ENCODE measurements at places on chromosomes 6 and 20.

DNA sequence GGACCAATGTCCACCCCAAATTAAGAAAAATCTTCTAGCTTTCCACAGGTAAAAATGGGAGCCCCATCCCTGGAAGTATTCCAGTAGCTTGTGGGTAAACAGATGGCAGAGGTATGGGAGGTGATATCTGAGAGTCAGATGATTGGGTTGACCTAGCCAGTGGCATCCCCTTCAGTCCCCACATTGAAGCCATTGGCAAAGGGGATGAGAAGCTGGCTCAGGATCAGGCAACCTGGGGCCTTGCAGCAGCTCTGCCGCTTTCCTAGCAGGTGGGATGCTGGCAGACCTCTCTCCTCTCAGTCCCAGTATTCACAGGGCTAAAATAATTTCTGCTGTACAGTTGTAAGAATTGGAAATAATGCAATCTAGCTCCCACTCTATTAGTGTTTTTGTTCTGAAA is 108.9 kb upstream of the KCNG1 start:
- no peak for DNase-seq

- no peak for DNase-seq
Observed at GRCh38 chr20:15072316-15072715, 734.9 kb upstream of the FLRT3 start.

DNA sequence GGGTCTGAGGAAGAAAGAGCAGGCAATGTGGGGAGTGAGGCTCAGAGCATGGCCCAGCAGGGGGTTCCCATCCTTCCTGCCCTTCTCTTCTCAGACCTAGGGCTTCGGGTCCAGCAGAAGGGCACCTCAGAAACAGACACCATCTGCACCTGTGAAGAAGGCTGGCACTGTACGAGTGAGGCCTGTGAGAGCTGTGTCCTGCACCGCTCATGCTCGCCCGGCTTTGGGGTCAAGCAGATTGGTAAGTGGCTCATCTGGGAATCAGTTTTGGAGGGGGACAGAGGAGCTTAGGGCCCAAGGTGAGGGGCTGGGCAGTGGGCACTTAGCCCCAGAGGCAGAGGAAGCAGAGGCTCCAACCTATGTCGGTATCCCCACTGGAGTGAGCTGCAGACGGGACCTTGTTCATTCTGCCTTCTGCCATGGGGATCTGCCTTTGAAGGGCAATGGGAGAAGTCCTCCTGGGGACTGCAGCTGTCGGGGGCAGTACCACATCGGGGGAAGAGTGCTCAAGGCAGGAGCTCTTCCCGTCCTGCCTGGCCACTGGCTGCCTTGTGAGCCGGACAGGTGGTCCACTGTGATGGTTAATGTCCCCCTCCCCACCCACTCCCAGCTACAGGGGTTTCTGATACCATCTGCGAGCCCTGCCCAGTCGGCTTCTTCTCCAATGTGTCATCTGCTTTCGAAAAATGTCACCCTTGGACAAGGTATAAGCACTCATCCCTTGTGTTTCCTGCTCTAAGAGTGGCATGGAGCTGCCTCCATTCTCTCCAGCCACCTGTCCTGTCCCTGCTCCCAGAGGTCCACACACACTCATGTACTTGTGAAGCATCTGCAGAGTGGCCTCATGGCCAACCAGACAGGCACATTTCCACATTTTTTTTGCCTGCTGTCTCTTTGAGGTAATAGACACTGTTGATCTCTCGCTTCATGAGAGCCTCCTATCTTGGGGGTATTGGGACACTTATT is 4.7 kb downstream of the CD40 start:
- no peak for DNase-seq

- no peak for DNase-seq
Observed at GRCh38 chr6:166830185-166830890, 126.0 kb downstream of the RNASET2 start.

- no peak for DNase-seq
Observed at GRCh38 chr6:147564556-147564955, 56.1 kb downstream of the SAMD5 start.

DNA sequence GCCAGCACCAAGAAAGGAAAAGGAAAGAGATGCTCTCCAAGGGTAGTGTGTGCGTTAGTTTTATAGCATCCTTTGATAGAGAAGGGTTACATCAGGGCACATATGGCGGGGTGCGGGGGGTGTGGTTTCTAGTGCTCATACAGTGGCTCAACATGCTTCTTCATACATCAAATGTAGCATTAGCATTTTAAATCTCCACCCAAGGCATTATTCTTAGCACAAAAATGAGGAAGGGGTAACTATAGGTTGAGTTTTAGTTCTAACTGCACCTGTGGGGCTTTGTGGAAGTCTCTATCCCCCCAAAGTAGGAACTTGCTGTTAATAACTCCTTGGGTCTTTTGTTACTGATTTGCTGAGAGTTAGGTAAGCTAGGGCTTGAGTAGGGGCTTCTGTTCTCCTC is 89.3 kb downstream of the CEP57L1 start:
- DNase-seq: no peak

DNA sequence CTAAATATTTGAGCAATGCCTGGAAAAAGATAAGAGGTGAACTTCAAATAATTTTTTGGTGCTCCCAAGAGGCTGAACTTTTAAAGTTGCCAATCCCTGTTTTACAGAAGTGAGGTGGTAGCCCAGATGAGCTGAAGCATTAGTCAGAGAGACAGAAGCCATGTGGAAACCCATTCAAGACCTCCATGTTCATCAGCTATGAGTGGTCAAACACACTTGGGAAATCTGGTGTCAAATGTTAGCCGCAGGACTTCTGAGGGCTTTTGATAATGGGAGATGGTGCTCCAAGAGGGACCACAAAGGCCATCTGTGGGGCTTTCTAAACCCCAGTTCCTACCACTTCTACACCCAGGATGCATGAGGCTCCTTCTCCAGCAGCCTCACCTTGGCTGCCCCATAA is 77.5 kb upstream of the MRPS10 start:
- no peak for DNase-seq

GRCh38 chr6:20924911-20925543 is 390.8 kb downstream of the CDKAL1 start:
- DNase-seq: no peak

- no peak for DNase-seq
Observed at GRCh38 chr20:10961651-10962288, 288.0 kb upstream of the JAG1 start.

- DNase-seq: no peak
Observed at GRCh38 chr20:49478754-49479689, 3.4 kb downstream of the KCNB1 start.

DNA sequence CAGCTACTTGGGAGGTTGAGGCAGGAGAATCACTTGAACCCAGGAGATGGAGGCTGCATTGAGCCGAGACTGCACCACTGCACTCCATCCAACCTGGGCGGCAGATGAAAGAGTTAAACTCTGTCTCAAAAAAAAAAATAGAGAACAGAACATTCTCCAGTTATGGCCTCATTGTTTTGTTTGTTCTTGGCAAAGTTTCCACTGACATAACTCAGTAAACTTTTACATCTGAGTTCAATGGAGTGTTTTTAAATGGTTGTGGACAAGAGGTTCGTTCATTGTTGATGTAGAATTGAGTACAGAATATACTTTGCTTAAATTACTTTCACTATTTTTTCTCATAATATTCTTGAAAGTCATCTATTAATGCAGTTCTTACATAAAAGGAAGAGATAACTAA is 42.2 kb upstream of the IFNGR1 start:
- no peak for DNase-seq

- peak; percentile 94 for DNase-seq
Observed at GRCh38 chr6:52664186-52664990, 6.5 kb upstream of the TMEM14A start.

- DNase-seq: no peak
Observed at GRCh38 chr6:55968926-55969325, 93.5 kb upstream of the BMP5 start.

GRCh38 chr20:37356961-37357371 is 11.0 kb downstream of the SRC start:
- DNase-seq: no peak

DNA sequence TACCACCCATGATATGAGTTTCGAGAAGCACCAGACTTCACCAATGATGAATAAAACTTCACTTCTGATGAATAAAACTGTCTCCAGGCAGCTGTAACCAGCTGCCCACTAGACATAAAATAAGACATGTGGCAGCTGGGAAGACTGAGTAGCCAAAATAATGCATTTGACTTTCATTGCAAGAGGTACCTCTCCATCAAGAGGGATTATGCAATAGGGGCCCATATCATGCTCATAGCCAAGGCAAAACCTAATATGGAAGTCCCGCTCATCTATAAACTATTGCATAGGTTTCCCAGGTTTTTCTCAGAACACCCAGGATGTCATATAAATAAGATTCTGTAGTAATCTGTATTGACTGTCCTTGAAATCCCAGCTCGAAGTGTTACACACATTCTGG is 155.5 kb downstream of the SIM1 start:
- DNase-seq: no peak

- no peak for DNase-seq
Observed at GRCh38 chr6:169227116-169227515, 26.5 kb downstream of the THBS2 start.

GRCh38 chr6:108592371-108593337 is 31.9 kb downstream of the FOXO3 start:
- peak; percentile 38 for DNase-seq

- no peak for DNase-seq
Observed at GRCh38 chr6:143964674-143965081, 43.4 kb downstream of the PLAGL1 start.

GRCh38 chr20:38304845-38305447 is 990 bp downstream of the BPI start:
- DNase-seq: peak; percentile 15

DNA sequence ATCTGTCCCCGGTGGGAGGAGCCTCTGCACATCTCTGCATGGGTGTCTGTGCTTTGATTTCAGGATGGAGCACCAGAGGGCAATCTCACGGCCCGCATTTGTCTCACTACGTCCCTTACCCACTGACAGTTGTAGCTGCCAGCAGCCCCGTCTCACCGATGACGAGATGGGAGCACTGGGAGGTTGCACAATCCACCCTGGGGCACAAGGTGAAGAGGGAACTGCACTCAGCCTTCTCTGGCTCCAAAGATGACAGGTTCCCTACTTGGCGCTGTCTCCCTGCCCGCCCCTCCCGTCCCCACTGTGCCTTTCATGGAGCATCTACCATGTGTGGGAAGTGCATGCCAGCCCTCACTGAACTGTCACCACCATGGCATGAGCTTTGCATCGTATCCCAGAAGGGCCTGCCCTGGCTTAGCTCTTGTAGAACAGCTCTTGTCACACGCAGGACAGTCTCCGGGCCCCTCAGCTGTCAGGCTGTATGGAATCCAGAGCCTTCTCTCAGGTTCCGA is 99.9 kb upstream of the PMEPA1 start:
- no peak for DNase-seq

DNA sequence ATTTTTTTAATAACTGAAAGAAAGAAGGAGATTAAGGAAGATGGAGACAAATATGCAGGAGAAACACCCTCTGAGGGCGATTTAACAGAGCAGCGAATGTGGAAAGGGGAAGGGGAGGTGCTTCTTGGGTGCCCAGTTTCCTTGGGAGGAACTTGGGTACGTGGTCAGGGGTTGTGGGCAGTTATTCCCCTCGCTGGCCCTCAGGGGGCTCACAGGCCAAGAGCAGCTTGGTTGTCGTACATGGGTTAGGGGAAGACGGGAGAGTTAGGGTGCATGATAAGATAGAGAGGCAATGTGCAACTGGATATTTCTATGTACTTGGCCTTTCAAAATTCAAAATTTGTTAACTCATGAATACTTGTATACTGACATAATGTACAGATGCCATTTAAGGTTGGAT is 7.0 kb upstream of the TUBB2A start:
- DNase-seq: peak; percentile 5

GRCh38 chr20:25005661-25006060 is 13.1 kb upstream of the APMAP start:
- no peak for DNase-seq

GRCh38 chr6:33547499-33547898 is 32.6 kb downstream of the BAK1 start:
- no peak for DNase-seq

- no peak for DNase-seq
Observed at GRCh38 chr6:24255676-24256075, 102.2 kb downstream of the DCDC2 start.

DNA sequence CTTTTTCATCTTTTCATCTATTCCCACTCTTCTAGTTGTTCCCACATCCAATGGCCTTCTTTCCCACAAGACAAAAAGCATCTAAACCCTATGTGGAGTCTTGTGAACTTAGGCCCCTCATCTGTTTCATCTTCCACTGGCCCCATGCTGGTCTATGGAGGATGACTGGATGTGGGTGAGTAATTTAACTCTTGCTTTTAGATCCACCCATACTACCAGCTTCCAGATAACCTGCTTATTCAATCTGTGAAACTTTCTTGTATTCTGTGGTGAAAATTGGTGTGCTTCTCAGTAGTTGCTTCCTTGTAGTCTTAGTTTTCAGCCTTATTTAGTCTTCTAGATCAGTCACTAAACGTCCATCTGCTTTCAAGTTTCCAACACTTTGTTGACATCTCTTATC is 64.9 kb downstream of the OPN5 start:
- no peak for DNase-seq

GRCh38 chr20:63326314-63327230 is 33.6 kb downstream of the COL20A1 start:
- DNase-seq: no peak

- no peak for DNase-seq
Observed at GRCh38 chr20:42085366-42085765, 467.2 kb upstream of the CHD6 start.

DNA sequence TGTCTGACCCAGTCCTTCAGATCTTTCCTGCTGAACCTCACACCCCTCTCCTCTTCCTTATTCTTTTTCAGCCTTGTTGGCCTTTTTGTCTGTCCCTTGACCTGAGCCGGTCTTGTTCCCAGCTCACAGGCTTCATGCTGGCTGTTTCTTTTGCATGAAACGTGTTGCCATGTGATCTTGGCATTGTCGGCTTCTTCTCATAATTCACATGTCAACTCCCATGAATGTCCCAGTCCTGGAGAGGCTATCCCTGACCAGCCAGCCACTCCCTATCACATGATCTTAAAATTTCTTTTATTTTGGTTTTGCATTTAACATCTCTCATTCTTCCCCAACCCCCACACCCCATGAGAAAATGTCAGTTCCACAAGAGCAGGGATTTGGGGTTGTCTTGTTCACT is 131.2 kb upstream of the TSHZ2 start:
- DNase-seq: no peak

- DNase-seq: no peak
Observed at GRCh38 chr6:15344192-15344519, 98.3 kb downstream of the JARID2 start.

DNA sequence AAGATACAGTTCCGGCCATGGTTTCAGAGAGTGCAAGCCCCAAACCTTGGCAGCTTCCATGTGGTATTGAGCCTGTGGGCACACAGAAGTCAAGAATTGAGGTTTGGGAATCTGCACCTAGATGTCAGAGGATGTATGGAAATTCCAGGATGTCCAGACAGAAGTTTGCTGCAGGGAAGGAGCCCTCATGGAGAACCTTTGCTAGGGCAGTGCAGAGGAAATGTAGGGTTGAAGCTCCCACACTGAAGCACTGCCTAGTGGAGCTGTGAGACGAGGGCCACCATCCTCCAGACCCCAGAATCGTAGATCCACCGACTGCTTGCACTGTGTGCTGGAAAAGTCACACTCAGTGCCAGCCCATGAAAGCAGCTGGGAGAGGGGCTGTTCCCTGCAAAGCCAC is 267.5 kb downstream of the OGFRL1 start:
- DNase-seq: no peak

GRCh38 chr6:10510592-10511367 is 10.4 kb upstream of the GCNT2 start:
- DNase-seq: peak; percentile 77

All from ACHN (cell line).